ENCODE measurements at places on chromosomes 6 and 20.

DNA sequence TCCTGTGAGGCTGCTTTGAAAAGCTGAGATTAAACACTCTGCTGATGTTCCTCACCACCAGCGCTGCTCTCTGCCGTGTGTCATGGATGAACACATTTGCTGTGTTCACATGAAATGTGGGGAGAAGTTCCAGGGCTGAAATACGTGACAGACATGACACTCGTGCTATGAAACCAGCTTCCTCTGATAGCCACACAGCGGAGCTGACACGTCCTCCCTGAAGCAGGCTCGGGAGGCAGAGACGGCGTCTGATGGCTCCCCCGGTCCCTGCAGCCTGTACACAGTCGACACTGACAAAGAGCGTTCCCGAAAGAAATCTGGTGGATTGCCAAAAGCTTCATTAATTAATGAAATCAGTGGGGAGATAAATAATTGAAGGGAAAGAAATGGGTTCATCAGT is 17.5 kb downstream of the AGPAT4 start:
- no peak for DNase-seq

DNA sequence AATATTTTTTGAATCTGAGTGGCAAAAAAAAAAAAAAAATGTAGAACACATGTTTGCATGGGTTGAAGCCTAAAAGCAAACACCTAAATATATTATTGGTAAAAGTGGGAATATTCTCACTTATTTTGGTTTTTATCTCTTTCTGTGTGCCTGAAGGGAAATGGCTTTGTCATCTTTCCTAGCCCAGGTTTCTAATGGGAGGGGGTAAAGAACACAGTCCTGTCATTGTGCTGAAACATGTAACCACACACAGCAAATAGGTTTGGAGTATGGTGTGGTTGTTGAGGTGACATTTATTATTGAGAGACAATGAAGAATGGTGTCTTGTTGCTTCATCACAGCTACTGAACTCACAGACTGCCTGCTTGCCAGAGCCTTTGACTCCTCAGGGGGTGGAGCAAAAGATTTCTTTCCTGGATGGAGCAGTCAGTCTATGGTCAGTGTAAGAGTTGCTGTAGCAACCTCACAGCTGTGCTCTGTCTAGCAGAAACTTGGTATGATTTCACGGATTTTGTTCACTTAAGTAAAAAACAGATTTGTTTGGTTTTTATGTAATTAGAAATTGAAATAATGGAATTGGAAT is 70.2 kb downstream of the CEP57L1 start:
- DNase-seq = peak; percentile 50

- no peak for DNase-seq
These were observed 21.7 kb downstream of the TRAF3IP2 start for GRCh38 chr6:111583986-111584385.

DNA sequence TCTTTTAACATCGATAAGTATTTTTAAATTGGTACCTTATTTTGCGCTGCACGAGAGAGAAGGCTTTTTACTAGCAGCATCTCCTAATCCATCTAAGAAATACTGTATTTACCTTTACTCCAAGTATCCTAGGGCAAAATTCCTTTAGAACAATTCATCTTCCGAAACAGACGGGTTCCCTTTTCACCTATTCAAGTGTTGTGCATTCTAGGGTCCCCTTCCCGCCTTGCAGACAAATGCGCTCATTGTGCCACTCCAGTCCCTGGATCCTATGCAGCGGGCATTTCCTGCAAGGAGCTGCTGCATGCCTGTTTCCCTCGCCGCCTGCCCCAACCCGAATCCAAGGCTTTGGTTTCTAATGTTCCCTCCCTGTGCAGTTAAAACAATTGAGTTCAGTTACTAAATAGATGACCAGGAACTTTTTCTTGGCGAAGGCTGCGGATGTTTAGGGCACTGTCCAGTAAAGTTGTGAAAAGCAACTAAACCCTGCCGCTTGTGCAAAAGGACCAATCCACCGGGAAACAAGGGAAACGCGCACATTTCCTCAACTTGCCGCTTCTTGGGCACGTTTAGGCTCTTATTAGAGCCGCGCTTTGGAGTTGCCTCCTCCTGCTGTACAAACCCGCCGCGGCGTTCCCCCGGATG is 556 bp upstream of the SCAF8 start:
- DNase-seq = no peak

- no peak for DNase-seq
These were observed 26.9 kb downstream of the TFAP2B start for GRCh38 chr6:50845499-50846143.

- DNase-seq = no peak
These were observed 277.3 kb downstream of the CDH4 start for GRCh38 chr20:61529354-61529753.

- no peak for DNase-seq
These were observed 11.4 kb downstream of the NPBWR2 start for GRCh38 chr20:64095927-64096326.

- no peak for DNase-seq
These were observed 9.4 kb downstream of the PACSIN1 start for GRCh38 chr6:34475238-34475682.

DNA sequence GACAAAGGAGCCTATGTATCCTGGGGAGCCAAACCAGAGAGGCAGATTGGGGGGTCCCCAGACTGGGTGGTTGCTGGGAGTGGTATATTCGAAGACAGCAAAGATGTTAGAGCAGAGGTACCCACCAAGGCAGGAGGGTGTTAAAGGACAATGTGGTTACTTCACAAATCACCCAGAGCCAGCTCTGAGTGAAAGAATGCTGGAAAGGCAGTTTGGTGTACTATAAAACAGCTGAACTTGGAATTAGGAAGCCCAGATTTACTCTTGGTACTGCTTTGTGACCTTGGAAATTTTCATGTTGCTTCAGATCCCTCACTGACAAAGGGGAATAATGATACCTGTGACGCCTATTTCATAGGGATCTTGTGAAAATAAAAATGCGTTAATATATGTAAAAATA is 121.6 kb downstream of the CD164 start:
- no peak for DNase-seq

DNA sequence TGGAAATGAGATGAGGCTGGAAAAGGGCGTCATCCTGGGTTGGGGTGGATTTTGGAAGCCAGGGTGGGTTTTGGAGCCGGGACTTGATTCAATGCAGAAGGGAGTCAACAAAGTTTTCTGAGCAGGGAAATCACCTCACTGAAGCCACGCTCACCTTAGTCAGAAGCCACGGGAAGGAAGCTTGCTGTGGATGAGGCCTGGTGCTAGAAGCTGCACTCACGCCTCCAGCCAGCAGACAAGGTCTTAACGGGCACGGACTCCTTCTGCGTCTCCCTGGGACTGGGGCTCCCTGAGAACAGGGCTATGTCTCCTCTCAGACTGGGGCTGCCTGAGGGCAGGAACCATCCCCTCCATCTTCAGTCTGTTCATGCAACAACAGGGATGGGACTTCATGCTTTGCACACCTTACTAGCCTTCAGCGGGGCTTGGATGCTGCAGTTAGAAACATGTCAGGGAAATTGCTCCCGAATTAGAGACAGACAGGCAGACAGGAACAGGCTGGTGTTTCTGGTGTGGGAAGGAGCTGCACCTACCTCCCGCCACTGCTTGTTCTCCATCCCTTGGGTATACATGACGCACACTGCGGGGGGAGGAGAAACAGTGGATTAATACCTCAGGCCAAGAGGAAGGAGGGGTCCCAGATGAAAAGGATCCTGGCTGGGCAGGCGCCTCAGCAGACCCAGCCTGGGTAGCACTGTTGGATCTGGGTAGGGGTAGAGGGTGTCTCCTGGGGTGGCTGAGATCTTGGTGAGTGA is 17.5 kb downstream of the CPNE5 start:
- no peak for DNase-seq

DNA sequence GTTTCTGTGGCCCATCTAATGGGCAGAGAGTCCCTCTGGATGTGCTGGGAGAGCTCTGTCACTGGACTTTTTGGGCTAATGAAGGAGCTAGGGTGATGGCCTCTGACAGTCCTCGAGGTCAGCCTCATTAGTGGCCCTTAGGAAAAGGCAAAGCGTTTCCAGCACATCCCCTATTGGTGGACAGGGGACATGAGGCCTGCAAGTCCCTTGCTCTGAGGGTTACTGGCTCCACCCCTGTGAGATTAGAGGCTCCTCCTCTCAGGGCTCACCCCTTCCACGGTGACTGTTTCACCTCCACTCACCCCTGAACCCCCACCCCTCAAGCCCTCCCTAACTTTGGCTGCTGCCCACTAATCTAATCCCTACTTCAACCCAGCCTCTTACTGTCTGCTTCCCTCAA is 12.8 kb upstream of the FANCE start:
- DNase-seq = no peak

DNA sequence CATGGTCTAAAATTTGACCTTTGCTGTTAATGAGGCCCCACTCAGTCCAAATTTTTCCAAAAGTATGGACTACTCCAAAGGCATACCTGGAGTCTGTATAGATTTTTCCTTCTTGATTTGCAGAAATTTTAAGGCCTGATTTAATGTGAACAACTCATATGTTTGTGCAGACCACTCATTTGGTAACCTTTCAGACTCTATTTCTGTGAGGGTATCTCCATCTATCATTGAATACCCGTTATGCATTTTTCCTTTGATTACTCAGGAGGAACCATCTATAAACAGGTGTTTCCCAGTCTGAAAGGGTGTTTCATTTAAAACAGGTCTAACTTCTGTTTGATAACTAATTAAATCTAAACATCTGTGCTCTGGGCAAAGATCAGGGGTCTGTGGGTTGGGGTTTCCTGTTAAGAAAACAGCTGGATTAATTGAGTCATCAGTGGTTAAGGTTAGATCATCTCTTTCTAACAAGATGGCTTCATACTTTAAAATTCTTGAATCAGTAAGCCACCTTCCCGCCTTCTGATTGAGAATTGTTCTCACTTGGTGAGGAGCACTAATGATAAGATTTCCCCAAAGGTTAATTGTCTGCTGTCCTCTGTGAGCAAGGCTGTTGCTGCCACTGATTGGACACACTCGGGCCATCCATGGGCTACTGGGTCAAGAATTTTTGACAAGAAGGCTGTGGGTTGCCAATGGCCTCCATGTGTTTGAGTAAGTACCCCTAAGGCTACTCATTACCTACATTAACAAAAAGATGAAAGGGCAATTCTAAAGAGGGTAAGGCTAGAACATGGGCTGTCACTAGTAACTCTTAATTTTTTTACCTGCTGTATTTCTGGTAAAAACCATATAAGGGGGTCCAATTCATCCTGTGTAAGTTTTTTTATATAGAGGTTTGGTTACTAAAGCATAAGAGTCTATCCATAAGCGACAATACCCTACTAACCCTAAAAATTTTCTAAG is 24.1 kb downstream of the HLA-B start:
- DNase-seq = no peak

DNA sequence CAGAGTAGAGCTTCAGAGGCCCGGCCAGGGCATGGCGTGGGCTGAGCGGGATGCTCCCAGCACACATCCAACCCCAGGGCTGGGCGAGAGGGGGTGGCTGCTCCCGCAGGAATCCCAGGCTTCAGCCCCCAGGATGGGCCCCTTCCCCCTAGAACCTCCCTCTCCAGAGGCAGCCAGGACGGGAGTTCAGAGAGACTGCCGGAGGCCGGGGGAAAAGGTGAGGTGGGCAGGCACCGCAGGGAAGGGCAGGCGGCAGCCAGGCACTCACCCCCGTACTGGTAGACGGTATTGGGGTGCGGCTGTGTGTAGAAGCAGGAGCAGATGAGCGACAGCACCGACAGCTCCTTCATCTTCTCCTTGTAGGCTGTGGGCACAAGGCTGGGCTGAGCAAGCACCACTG is 9.3 kb downstream of the STMN3 start:
- DNase-seq = no peak

DNA sequence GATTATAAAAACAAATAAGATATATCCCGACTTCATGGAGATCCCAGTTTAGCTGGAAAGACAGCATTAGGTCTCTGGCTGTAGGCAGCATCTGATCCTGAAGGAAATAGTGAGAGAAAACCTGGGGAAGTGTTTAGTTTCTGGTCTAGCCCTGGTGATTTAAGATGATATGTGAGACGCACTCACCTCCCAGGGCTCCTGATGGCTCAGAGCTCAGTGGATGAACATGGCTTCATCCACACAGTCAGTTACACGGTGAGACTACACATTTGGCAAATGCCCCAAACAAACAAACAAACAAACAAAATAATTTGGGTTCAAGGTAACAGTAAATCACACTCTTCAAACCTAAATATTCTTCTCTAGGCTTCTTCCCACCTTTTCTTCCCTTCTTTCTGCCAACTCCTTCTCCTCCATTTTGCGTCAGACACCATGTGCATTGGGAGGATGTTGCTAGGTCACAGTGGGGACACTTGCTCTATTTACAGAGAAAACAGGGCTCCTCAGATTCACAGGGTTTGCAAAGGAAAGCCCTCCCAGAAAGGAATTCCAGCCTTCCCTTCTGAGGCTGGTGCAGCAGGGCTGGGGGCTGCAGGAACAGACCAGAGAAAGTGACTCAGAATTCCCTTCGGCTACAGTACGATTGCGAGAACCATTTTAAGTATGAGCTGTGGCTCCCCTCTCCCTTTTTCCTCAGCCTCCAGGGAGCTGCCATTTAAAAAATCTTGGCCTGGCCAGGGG is 59.6 kb upstream of the SALL4 start:
- DNase-seq = no peak

DNA sequence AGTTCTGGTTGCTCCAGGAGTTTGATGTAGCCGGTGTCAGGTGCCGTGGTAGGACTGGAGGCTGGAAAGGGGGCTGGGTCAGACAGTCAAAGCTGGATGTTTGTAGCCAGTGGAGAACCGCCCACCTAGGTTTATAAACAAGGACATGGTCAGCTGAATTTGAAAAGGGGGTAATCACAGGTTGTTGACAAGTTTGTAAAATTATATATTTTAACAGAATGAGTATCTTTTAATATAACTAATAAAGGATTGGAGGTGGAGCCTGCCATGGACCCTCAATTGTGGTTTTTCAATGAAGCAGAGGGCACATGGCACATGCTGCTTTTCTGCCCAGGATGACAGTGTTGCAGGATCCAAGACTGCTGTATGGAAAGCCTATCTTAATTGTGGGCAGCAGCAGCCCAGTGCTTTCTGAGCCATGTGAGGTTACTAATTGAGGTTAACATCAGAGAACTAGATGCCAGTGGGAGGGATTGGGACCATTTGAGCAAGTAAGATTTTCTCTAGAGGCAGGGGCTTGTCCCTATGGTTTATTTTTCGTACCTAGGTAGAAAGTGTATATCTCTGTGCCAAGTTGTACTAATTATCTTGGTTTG is 9.7 kb downstream of the HECA start:
- no peak for DNase-seq

DNA sequence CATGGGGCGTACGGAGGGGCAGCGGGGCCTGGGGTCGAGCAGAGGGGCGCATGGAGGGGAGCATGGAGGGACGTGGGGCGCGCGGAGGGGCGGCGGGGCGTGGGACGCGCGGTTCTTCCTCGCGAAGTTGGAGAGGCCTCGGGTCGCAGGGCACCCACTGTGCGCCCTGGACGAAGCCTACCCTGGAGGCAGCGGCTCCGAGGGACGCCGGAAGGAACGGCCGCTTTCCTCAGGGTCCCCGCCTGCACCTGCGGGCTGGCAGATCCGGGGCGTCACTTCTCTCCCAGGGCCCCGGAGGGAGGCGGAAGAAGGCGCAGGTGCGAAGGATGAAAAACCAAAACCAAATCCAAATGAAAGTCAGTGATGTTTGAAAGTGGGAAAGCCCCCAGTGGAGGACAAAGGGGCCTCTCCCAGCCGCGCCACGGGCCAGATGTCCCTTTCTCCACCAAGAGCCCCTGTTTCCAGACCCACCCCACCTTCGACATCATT is 142.1 kb upstream of the PDE10A start:
- DNase-seq = no peak

All from AG04450 (cell line).